ENCODE measurements at places on chromosomes 7 and 10.

DNA sequence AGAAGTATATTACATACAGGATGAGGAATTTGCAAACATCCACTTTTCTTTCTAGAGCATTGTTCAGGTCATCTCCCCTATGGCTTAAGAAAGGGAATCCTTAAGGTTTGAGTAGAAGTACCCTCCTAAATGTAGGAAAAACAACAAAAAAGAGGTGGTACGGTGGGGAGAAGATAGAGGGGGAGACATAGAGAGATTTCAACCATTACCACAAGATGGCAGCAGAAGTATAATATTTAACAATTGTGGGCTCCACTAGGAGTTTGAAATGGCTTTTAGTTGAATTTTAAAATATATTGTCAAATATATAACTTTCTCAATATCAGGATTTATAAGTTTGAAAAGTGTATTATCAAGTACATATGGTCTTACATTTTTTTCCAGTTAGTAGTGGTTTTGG, 72.7 kb upstream of the PRKG1 start:
- no peak for DNase-seq

DNA sequence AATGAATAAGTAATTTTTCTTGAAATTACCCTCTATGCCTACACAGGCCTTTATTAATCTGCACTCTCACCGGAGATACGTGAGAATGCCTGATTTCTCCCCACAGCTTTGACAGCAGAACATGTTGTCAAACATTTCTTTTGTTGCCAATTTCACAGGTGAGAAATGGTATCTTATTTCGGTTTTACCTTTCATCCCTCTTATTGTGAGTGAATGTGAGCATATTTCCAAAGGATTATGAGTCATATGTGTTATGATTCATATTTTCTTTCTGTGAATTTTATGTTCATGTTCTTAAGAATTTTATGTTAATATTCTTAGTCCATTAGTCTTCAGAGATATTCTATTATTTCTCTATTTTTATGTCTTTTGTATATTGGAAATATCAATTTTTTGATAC, 965.1 kb downstream of the CCSER2 start:
- no peak for DNase-seq

DNA sequence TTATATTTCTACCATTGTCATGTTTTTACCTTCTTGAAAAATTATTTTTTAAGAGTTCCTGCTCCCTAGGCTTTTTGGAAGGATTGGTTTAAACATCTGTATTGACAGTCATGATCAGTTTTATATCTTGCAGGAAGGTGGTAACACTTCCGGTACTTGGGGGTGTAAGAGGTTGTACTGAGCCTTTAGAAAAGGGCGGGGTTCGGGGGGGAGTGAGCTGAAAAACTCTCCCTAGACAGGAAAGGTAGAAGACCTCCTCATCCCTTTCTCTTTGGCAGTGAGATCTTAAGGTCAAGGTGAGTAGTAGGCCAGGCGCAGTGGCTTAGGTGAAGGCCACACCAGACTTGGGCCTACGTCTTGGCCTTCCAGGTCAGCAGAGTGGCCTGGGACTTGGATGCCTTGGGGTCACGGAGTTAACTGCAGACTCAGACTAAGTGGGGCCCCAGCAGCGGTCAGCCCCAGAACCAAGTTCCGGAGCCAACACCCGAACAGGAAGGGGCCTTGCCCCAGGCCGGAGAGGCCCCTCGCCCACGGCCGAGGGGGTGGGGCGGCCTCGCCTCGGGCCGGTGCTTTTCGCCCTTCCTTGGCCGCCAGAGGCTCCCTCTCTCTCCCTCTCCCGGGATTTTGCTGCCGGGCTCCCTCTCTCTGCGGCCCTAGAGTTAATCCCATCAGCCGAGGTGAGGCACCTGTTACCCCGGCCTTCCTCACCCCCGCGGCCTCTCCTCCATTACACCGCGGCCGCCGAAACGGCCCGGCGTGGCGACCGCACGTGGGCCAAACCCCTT, at the start of gene PPP1R9A:
TSS of gene PPP1R9A (plus strand) at position 569 of the 785 bp plus-strand sequence. CDS start 2,520 bp downstream, outside the sequence.
- DNase-seq = no peak

DNA sequence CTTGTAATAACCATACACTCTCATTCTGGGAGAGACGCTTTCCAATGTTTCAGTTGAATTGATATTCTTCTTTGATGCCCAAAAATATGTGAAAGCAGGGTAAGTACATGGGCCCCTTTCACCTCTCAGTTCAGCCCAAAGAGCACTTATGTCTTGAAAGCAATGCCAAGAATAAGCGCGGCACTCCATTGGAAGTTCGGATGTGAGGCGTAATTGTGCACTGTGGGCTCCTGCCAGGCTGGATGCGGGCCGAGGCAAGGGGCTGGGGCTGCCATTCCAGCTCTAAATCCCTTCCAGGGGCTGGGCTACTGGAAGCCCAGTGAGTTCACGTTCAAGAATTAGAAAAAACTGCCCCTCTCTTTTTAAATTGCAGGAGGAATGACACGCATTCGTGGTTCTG, 113.8 kb downstream of the EBF3 start:
- DNase-seq = no peak

DNA sequence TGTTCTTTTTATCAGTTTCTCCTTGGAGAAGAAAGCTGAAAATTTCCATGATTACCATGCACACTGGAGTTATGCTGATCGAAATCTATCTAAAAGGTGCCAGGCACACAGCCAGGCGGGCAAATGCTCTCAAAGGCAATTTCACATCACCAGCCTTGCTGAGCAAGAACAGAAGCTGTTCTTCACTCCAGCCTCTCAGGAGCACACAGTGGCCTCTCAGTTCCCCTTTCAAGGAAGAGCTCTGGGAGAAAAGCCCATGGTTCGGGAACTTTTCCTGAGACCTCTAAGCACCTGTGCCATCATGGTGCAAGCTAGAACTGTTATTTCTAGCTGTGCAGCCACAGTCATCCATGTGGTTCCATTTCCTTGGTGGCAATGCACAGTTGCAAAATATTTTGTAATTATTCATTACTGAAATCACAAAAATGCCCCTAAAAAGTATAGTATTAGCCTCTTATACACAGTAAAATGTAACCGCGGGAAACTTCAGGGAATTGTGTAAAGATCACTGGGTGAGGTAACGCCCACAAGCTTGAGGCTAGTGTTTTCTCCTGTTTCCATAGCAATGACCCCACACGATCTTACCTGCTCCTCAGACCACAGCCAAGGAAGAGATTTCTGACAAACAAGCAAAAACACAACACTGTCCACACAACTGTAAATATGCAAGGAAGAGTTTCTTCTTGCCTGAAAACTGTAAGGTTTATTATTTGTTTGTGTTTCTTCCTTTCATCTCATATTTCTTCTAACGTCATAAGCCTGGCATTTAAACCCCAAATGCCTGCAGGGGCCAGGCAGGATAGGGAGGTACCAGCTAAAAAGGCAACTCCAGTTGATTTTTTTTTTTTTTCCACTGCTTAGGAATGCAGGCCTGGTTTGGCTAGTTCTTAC, 121.2 kb downstream of the FAM107B start:
- DNase-seq = peak; percentile 72

GRCh38 chr7:27168265-27168947, 3.1 kb upstream of the HOXA9 start:
- no peak for DNase-seq

Data from amniotic stem cell (primary cell).